ENCODE measurements at places on chromosomes 2 and 18. TPM values are rescaled to one million over a fixed set of nuclear protein-coding genes. Genes with fewer than 3 reads are reported as not detected.

Gene UCN
- 0.51 TPM for total RNA-seq

Gene MYO3B
- total RNA-seq = under 0.01 TPM

- DNase-seq = no peak
Observed at GRCh38 chr2:240347949-240348500, 87.4 kb upstream of the GPC1 start.

GRCh38 chr2:233047667-233048066 lies 12.5 kb upstream of the INPP5D start:
- DNase-seq = no peak

DNA sequence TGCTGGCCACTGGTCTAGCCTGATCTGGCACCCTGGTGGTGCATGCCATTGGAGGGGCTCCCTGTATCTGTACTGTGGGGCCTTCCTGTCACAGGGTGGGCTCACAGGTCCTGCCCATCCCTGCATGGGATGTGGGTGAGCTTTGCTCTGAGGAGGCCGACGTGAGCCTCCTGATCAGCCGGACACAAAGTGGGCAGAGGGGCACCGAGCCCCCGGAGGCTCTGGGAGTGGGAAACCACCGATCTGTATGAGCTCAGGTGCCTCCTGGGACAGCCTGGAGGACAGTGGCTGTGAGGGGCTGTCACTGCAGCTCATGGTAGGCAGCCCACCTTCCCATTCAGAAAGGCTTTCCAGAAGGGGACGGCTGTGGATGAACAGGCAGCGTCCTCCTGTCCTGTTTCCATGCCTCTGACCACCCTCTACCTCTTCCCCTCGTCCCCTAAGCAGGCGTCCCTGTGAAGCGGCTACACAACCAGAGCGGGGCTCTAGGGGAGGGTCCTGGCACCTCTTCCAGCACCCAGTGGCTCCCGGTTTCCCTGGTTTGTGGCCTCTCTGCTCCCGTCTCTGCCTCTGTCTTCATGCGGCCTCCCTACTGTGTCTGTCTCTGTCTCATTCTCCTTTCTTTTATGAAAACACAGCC lies 112.5 kb upstream of the OTOS start:
- DNase-seq = no peak

GRCh38 chr2:156837635-156838370 lies 401.6 kb downstream of the GPD2 start:
- no peak for DNase-seq

DNA sequence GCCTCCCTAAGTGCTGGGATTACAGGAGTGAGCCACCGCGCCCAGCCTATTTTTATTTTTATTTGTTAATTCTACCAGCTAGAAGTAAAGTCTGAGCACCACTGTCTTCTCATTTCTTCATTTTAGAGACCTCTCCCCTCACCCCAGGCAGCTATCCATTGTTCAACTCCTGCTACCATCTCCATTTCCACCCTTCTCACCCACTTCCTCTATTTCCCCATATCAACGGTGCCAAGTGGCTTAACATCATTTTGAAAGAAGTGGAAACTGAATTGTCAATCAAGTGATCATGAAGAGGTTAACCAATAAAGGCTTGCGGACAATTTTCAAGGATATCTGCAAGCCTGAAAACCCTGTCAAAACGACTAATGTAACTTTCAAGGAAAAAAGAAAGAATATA lies 323.1 kb downstream of the NBAS start:
- DNase-seq = no peak

DNA sequence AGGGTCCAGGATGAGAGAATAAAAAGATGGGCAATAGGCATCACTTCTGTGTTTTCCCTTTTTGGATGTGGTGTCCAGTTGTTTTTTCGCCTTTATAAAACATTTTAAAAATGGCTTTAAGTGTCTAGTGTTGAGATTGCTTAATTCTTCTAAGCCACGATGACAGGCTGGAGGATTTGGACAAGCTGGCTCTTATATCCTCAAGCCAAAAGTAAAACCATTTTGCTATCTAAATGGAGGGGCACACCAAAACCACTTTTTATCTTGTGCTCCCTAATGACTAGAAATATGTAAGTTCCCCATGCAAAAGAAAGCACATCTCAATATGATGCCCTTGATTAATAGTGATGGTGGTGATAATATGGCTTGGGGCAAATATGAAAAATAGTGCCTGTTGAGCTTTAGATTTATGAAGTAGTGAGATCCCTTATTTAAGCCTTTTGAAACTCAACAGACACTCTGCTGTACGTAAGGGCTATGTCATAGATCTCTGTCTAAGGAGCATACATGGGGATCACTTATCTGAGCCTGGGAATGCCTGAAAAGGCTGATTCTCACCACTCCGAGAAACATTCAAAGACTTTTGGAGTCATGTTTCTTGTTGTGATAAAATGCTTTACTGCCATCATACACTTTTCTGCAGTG lies 185.5 kb downstream of the KCNS3 start:
- no peak for DNase-seq

DNA sequence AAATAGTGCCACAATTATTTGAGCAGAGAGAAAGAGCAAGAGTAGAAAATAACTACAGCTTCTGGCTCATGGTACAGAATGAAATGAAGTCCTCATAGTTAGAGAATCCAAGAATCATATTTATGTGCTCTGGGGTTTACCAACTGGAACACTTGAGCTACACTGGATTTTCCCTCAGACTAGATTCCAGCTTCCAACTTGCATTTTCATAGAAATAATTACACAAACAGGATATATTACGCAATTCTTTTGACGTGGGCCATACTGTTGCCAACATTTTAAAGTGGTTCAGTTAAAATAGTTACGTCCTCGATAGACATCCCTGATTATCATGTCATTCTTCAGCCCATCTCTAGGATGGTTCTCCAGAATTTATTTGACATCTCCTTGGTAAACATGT lies 129.2 kb downstream of the ETAA1 start:
- peak; percentile 75 for DNase-seq

DNA sequence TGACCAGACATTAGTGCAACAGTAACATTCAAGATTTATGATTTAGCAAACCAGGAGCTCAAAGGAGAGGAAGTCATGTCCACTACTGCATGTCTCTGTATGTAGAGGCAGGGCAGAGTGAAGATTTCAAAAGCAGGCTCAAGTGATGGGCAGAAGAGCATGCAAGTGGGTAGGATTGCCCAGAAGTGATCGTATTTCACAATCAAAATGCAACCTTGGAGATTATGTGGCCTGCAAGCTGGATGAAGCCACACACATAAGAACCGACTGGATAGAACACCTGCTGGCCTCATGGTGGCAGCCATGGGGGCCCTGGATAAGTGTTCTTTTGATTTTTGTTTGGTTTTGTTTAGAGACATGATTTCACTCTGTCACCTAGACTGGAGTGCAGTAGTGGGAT lies 286.8 kb upstream of the RAB12 start:
- DNase-seq = no peak

DNA sequence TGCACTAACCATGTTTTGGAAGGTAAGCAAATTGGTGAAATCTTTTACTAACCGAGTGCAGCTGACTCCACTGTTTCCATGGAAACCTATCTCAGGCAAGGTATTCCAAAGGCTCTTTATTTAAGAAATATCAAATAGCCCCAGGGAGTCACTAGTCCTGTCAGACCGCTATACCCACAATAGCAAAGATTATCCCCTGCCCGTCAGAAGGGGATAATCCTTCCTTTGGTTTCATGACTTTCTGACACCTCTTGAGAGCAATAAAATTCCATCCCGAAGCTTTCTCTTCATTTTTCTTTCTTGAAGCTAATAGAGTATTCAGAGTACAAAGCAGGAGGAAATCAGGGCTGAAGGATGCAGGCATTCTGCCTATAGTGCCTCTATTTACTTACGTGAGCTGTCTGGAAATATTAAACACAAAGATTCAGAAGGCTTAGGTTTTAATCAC lies 34.7 kb upstream of the MAP2 start:
- no peak for DNase-seq

DNA sequence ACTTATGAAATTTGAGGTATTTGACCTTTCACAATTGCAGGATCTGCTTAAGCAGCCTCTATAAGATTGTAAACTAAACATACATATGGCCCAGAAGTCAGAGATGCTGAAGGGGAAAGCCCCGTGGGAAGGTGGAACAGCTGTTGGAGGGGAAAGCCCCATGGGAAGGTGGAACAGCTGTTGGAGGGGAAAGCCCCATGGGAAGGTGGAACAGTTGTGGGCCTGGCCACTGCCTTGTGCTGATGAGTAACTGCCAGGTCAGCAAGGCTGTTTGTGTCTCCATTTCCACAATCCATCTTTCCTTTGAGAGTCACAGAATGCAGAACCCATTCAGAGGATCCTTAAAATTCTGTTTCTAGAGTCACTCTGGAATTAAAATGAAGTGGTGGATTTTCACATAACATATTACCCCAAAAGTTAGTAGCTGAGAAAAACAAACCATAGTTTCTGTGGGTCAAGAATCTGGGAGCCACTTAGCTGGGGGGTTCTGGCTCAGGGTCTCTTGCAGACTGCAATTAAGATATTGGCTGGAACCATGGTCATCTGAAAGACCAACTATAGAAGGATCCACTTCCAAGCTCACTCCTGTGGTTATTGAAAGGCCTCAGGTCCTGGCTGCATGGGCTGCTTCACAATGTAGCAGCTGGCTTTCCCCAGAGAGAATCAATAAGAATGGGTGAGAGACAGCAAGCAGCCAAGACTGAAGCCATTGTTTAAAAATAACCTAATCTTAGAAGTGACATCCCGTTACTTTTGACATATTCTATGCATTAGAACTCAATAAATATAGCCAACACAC lies 86.6 kb upstream of the CAVIN2 start:
- DNase-seq = peak; percentile 63

DNA sequence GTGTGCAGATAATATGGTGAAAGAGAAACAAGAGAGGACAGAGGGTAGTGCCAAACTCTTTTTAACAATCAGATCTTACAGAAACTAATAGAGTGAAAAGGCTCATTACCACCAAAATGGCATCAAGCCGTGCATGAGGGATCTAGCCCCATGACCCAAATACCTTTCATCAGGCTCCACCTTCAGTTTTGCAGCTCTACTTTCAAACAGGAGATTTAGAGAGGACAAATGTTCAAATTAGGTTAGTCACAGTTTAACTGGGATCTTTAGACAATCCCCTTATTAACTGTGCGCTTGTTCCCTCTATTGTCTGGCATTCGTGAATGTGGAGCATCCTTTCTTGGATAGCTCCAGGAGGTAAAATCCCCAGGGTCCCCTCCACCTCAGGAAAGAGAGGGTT lies 1209.3 kb upstream of the CHAC2 start:
- DNase-seq = no peak

DNA sequence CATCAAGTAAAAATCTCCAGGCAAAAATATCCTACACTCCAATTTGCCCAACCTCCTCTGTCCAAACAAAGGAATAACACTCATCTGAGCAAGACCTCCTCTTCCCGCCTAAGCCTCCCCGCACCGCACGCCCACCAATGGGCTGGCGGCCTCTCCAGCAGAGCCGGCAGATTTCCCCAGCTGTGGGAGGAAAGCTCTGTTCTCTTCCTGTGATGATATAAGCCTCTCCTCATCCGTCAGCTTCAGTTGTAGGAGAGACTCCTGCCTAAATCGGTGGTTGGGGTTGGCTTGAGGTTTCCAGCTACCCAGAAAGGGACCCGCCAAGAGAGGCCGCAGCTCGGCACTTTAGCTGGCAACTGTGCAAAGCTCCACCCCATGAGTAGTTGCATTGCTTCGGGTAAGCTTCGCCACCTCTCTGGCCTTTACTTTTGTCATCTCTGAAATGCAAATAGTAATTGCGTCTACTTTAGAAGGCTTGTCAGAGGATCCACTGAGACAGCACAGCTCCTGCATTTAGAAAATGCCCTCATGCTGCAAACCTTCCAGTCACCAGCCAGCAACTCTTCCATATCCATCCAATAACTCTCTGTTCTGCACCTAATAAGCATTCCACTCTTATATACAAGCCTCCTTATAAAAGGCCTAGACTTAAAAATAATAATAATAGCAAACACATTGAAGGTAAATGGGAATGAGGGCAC lies 146.4 kb downstream of the MYT1L start:
- no peak for DNase-seq

DNA sequence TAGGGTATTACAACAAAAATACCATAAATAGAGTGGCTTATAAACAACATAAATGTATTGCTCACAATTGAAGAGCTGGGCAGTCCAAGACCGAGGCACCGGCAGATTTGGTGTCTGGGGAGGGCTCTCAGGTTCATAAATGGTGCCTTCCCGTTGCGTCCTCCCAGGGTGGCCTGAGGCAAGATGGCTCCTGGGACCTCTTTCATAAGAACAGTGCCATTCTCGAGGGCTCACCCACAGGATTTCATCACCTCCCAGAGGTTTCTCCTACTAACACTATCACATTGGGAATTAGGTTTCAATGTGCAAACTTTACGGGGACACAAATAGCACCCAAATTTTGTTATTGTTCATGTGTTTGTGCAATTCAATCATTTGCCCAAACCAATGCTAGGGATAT lies 793.5 kb upstream of the HS6ST1 start:
- no peak for DNase-seq

GRCh38 chr2:168889635-168890005 lies 610 bp downstream of the SPC25 start:
- no peak for DNase-seq

- DNase-seq = no peak
Observed at GRCh38 chr2:115161081-115161770, 718.8 kb downstream of the DPP10 start.

DNA sequence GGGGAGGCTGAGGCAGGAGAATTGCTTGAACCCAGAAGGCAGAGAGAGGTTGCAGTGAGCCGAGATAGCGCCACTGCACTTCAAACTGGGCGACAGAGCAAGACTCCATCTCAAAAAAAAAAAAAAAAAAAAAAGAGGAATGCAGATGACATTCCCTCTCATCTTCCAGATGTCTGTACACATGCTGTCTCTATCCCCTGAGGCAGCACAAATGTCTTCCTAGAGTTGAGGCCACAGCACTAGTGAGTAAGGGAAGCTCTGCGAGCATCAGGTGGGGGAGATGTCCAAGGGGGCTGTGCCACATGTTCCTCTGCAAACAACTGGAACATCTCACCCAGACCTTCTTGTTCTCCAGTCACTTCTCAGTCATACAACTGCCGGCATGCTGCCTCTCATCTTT lies 35.6 kb upstream of the LRRC30 start:
- no peak for DNase-seq

- DNase-seq = no peak
Observed at GRCh38 chr2:237979331-237979730, 12.5 kb downstream of the UBE2F start.

DNA sequence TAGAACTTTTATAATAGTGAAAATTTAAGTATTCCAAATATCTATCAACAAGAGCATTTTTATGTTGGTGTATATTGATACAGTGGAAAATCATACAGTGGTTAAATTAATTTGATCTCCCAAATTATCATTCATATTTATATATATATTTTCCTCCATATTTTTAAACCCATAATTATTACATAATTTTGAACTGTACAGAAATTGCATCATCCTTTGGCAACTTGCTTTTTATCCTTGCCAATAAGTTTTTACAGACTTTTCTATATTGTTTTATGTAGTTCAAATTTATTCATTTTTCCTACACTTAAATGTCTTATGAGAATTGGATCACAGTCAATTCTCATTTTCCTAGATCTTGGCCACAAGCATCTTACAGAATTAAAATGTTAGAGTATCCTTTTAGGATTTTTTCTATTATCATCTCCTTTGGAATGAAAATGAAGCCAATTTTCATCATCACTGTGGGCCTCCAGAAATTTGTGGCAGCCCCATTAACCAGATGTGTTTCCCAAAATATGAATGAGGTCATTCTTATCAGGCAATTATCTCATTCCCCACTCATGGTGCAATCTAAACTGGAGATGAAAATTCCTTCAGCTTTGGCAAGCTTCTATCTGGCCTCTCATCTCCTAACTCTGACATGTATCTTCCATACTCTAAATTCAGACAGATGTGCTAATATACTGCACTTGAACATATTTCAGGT lies 94.2 kb upstream of the DLGAP1 start:
- no peak for DNase-seq

- DNase-seq = no peak
Observed at GRCh38 chr18:48749768-48750167, 201.0 kb downstream of the SMAD7 start.

Measured in bronchial epithelial cell (primary cell).